ENCODE measurements at places on chromosomes 1 and 21.

DNA sequence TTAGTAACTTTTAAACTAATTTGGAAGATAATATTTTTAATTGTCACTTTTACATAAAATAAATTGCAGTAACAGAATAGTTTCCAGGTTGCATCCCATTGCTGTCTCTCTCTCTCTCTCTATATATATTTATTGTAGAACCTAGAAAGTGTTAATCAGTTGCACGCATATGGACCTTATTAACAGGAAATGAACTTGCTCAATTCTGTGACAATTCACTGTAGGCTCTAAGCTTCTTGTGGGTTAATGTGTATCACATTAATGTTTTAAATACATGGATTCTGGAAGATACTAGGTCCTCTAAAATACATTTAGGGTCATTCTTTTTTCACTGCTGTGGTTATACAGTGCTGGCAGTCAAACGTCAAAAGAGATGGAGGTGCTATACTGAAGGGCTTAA is 33.1 kb downstream of the LRRC71 start:
- no peak for DNase-seq

DNA sequence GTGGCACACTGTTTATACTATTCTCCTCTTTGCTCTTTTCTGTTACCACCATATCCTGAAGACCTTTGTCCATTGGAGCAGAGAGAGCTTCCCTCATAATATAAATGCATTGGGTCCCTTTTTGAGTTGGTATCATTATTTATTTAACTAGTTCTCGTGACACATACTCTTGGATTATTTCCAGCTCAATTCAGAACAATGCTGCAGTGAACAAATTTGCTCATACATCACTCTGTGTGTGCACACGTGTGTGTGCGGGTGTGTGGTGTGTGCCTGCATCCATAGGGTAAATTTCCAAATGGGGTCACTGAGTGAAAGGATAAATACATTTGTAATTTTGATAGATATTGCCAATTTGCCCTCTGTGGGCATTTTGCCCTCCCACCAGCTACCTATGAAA is 5.8 kb downstream of the PLA2G2A start:
- DNase-seq, result no peak

DNA sequence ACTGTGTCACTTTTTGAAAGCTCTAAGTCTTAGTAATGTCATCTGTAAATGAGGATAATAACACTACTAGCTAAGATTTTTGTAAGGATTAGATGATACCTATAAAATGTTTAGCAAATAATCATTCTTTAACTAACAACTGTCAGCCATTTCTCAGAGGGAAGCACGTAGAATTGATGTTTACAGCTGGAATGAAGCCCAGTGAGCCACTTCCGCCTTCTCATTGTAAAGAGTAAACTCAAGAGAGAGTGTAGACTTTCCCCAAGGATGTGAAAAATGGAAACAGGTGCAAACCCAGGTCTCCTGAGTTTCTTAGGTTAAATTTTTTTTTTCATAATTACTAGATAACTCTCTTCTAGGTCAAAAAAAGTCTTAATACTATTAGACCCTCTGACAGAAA is 4.9 kb downstream of the GREM2 start:
- peak; percentile 2 for DNase-seq

DNA sequence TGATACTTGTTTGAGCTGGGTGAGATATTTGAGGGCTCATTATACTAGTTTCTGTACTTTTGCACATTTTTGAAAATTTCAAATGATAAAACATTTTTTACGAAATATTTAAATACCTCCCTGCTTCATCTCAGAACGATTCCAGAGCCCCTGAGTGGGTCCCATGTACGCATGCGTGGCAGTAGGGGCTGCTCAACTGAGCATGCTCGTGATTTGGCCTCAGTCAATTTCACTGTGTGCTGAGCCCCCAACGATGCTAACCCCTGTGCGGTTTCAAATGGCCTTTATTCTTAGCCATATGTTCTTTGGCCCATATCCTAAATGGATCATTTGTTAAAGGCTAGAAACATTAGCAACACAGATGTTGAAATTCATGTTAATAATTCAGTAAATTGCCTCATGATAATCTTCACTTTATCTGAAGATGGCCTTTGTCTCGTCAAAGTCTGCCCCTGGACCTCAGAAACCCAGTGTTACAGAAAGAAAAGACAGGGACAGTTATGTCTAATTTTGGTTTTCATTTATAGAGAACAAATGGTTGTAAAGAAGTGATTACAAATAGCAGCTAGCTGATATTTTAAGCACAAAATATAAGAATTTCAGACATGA is 108.2 kb downstream of the MRPS6 start:
- no peak for DNase-seq

GRCh38 chr1:64850846-64851245 is 106.0 kb downstream of the RAVER2 start:
- no peak for DNase-seq

- DNase-seq, result no peak
Observed at GRCh38 chr1:234670967-234671626, 61.1 kb upstream of the IRF2BP2 start.

All from COR-L47 (cell line).